Mammary epithelial cell (primary cell): ENCODE measurements at places on chromosomes 7 and 10. TPM values are rescaled to one million over a fixed set of nuclear protein-coding genes. Genes with fewer than 3 reads are reported as not detected.
A peak's percentile ranks its signal among the peaks of the same experiment; 100 is the strongest.

DNA sequence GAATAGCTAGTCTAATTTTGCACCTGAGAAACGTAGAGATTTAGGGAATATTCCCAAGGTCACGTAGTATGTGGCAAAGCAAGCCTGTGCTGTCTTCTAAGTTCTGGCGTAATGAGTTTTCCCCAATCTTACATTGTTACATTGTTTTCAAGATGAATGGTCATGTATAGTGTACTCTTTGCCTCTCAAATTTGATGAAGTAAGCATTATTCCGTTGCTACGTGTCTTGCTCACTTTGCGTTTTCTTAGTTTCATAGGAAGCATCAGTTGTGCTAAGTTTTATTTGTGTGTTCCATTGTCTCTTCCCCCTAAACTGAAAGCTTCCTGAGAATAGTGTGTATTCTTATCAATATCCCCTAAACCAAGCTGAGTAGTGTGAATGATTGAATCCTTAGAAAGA lies 637.6 kb upstream of the C7orf33 start:
- no peak for DNase-seq

DNA sequence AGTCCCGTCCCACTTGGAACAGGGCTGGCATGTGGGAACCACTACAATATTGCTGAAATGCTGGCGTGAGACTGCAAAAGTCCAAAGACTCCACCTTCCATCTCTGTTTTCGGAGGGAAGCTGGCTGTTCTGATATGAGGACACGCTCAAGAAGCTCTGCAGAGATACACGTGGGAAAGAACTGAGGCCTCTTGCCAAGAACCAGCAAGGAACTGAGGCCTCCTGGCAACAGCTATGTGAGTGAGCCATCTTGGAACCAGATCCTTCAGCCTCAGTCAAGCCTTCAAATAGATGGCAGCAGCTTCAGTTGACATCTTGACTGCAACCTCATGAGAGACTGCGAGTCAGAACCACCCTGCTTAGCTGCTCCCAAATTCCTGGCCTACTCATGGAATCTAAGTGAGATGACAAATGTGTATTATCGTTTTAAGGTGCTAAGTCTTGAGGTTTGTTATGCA lies 30.8 kb downstream of the SGMS1 start:
- no peak for DNase-seq

DNA sequence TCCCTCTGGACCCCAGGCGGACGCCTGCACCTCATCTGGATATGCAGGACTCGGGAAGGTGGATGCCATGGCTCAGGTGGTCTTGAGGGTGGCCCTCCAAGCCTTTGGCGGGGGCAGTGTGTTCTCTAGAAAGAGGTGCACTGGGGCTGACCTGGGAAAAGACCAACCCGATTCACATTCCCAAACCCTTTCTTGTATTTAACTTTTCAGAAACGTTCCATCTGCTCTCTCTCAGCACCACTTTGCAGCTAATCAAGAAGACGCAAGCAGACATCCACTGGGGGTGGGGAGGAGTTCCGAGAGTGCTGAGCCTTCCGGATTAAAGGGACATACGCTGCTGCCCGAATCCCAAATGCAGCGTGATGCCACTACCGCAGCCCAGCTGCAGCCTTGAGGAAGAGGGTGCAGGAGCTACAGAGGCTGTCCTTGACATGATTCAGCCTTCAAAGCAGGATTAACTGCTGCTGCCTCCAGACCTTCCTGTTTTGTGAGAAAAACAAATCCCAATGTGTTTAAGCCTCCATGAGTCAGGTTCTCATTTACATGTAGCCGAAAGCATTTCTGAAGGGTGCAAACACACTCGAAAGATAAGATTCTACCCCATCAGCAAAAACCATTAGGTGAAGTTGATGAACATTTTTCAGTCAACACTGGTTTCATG lies 39.9 kb downstream of the RBM17 start:
- no peak for DNase-seq

DNA sequence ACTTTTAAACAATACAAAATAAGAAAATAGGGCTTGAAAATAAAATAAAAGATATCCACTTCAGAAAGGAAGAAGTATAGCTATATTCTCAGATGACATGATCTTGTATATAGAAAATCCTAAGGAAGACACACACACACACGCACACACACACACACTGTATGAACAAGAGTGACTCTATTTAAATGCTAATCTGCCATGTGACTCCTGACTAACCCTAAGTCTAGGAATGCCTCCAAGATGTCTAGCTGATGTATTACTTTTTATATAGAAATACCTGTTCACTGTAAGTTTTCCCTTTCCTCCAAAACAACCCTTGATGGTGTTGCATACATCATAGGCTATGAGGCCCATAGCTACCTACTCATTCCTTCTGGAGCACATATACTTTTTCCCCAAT lies 173.1 kb upstream of the LRRTM3 start:
- DNase-seq: peak; percentile 41

DNA sequence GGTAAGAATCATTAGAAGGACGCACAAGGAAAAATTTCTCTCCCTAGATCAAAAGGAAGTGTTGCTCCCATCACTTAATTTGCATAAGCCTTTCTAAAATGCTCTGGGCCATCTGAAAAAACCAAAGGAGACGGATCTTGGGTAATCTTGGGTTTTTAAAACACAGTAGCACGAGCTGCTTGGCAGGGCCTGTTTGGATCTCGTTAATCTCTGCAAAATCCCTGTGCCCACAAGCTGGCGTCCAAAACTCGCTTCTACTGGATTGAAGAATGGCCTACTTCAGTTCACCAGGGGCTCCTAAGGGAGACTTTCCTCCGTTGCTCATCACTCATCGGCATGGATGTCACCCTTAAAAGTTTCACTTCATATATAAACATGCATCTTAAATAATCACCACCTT lies 128.6 kb downstream of the RNF216 start:
- no peak for DNase-seq

DNA sequence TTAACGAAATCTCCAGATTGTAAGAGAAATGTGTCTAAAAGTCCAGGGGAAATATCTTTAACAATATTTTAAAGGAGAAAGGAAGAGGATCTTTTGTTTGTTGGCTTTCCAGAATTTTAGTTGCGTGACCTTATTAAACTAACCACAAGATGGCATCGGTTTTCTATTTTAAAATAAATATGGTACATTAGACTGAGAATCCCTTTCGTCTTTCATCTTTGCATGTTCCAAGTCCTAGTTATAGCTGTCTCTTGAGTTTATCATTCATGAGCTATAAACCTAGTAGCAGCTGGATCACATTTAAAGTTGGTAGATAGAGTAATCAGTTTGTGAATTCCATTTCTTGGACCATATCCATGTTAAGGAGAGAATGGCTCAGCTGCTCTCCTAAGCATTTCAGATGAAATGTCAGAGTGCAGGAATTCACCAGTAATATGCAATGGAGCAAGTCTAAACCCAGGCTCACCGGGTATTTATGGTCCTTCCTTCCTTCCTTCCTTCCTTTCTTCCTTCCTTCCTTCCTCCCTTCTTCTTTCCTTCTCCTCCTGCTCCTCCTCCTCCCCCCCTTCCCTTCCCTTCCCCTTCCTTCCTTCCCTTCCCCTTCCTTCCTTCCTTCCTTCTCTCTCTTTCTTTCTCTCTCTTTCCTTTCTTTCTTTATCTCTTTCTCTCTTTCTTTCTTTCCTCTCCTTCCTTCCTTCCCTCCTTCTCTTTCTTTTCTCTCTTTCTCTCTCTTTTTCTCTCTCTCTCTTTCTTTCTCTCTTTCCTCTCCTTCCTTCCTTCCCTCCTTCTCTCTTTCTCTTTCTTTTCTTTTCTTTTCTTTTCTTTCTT lies 57.8 kb upstream of the RAB18 start:
- DNase-seq: peak; percentile 31

GRCh38 chr7:158957510-158957906 lies 101.2 kb downstream of the DYNC2I1 start:
- DNase-seq: peak; percentile 12

Gene ANKRD30A
- not detected for polyA plus RNA-seq
